Stimulated activated CD4-positive, alpha-beta T cell treated with anti-CD3 and anti-CD28 coated beads, TNF-alpha, amount 100 ng/mL, for 4 hours (primary cell): ENCODE measurements at places on chromosomes 3 and 15.

DNA sequence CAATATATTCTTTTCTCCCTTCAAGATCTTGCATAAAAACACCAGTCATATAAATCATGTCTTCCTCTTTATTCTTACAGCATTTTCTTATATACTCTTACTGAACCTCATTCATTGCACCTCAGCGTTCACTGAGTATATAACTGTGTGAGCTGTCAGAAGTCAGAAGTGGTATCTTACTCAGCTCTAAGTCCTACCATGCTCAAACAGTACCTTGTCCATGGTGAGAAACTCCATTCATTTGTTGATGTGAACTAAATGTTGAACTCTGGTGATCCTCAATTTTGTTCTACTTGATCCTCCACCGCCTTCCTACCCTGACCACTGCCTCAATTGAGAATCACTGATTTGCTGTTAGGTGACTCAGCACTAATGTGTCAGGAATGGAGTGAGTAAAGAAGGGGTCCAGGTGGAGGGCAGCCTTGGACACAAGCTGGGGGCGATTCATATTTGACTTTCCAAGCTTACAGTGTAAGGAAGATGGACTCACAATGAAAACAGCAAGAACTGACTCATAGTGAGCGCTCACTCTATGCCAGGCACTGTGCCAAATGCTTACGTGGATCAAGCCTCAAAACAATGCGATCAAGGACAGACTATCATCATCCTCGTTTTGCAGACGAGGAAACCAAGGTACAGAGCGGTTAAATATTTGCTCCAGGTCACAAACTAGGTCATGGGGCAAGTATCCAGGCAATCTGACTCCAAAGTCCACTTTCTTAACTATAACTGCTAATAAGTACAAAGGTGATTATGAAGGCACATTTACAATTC is 13.5 kb upstream of the ZFYVE19 start:
- no peak for DNase-seq

- DNase-seq, result no peak
These were observed 23.5 kb downstream of the MAGEF1 start for GRCh38 chr3:184688251-184688881.

- no peak for DNase-seq
These were observed 5.1 kb upstream of the MTMR14 start for GRCh38 chr3:9644245-9644644.

DNA sequence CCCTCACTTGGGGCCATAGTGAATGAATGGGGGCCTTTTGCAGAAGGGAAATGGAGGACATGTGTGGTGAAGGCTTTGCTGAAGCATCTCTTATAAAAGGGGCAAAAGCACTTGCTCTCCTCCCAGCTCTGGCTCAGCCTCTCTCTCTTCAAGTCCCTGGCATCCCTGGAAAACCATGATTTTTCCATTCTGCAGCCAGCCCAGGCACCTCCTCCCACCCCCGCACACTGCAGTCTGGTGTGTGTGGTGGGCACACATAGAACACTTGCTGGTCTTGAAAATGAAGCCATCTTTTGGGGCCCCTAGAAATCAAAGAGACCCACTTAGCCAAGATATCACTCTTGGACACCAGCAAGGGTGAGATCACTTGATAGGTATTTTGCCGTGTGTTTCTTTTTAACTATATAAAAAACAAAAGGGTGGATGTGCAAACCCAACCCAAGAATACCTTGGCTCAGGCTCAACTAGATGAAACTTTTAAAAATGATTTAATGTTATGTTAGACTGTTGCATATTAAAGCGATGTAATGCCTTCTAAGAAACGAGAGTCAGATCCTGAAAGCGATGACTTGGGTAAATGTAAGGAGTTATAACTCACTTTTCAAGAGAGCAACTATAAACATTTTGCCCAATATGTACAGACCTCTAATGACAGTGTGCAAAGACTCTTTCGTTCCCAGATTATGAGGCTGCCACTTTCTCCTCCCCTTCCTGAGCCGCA is 16.4 kb upstream of the ALDH1A3 start:
- DNase-seq, result no peak

- no peak for DNase-seq
These were observed 214.4 kb downstream of the PCCB start for GRCh38 chr3:136464502-136464901.

DNA sequence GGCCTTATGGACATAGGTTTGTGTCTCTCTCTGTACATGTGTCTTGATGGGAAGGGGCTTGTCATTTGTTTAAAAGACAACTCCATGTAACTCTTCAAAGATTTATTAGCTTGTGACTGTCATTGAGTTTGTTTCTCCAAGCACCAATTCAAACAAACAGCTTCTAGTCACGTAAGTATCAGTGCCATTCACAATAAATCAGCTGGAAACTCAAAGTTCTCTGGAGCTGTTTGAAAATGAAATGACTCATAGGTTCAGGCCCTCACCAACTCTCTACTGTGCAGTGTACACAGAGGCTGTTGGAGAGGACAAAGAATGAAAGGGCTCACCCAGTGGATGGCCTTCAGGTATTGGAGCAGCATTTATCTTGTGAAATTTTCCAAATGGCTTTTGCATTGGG is 476.3 kb downstream of the AGBL1 start:
- DNase-seq, result no peak

DNA sequence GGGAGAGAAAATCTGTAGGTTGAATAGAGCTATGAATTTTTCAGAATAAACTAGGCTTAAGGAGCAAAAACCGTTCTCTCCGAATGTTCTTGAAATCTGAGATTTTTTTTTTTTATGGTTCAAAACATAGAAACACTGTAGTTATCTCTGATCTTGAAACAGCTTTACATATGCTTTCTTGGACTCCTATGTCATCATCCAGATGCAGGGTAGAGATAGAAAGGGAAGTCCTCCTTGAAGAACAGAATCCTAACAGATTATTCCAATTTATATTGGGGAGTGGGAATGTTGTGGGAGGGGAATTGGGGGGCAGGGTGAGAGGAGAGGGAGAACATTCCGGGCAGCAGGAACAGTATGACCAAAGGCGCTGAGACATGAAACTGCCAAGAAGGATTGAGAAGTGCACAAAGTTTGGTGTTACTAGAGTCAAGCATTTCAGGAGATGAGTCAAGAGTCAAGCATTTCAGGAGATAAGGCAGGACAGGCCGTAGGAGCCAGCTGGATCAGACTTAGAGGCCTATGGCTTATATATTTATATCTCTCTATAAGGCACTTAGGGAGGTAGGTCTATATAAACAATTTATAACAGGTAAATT is 21.9 kb upstream of the ST3GAL6 start:
- no peak for DNase-seq

- DNase-seq, result no peak
These were observed 26.2 kb upstream of the MTMR14 start for GRCh38 chr3:9623148-9623547.
